ENCODE measurements at places on chromosomes 2 and 18.

DNA sequence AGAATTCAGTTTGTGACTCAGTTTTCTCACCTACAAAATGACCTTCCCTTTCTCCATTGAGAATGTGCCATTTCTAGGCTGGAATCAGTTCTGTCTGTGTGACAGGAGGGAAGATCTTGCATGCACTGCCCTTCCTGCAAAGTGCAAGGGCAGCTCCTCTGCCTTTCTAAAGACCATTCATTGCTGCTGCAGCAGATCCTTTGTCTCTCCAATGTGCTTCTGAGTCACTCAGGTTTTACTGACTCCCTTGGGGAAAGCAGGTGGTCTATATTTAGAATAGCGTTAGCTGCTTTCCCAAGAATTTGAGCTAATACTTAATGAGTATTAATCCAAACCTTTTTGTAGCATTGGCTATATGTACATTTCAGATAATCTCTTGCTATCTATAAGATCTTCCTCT is 62.5 kb downstream of the DAW1 start:
- no peak for DNase-seq

GRCh38 chr2:215949991-215950404 is 63.4 kb downstream of the MREG start:
- no peak for DNase-seq

- no peak for DNase-seq
Measured at GRCh38 chr18:46536215-46536874, 120.7 kb downstream of the LOXHD1 start.

- no peak for DNase-seq
Measured at GRCh38 chr2:195642027-195642678, 14.9 kb upstream of the SLC39A10 start.

- DNase-seq, result peak; percentile 51
Measured at GRCh38 chr2:239814116-239814860, 210.9 kb downstream of the NDUFA10 start.

GRCh38 chr2:197626965-197627625 is 48.3 kb downstream of the RFTN2 start:
- no peak for DNase-seq

DNA sequence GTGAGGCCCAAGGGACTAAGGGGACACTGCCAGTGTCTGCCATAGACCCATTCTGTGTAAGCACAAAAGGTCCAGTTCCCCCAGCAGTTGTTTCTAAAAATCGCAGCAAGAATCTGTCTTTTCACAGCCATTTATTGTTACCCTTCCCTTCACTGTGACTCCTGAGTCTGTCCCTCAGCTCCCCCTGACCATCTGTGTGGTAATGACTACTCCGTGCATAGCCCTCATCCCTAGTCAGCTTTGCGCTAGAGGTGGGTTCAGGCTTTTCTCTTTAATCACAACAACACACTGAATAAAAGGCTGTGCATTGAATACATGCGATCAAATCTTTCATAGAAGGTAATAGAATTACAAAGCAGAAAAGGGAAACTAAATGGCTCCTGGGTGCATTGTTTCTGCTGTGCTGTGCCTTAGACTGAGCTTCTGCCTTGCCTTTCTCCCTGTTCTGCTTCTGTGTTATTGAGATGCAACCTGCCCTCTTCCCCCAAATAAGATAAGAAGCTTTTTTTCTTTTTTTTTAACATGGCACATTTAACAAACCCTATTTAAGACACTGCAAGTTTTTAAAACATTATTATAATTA is 836.0 kb upstream of the CDH2 start:
- DNase-seq, result no peak

DNA sequence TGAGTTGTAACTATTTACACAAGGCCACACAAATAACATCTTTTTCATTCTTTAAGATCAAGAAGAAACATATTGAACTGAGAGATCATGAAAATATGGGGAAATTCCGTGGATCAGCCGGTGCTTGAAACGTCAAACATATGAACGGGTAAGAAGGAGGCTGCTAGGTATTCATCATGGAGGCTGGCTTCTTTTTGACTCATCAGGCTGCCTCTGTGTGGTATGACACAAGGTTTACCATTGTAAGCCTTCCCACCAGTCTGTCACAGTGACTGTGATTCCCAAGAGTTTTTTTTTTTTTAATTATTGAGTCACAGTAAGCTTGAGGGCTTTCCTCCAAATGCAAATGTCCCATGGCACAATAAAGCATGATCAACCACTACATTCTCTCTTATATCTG is 506.9 kb downstream of the BCL11A start:
- DNase-seq, result no peak

DNA sequence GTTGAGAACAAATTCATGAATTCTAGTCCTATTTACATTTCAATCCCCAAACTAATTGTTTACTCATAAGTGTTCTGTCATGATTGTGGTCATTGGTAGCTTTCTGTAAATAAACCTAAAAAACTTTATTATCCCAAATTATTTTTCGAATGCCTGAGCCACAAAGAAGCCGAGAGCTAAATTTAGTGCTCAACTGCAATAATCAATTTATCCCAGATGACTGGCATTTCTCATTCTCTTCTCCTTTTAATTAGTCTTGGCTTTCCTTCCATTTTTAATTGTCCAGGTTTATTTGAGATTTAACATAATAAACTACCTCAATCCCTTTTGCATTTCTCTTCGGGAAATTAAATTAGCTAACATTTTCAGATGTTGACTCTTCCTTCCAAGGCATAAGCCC is 308.3 kb downstream of the ALK start:
- no peak for DNase-seq

- DNase-seq, result no peak
Measured at GRCh38 chr2:185417111-185417510, 321.5 kb upstream of the FSIP2 start.

DNA sequence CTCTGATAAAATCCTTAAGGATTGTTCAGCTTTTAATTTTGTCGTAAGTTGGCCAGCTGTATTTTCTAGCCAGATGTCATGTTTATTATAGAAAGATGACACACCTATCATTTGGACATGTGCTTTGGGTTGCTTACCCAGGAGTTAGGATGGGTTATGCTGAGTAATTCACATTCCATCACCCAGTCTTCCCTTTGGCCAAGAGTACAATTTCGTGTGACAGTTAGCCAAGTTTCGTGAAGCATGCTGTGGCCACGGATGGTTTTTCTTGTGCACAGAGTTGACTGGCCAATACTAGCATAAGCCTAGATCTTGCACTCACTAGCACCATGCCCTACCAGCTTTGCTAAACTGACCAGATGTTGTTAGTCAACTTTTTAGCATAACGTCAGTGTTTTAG is 5.8 kb downstream of the MAPRE3 start:
- DNase-seq, result no peak

DNA sequence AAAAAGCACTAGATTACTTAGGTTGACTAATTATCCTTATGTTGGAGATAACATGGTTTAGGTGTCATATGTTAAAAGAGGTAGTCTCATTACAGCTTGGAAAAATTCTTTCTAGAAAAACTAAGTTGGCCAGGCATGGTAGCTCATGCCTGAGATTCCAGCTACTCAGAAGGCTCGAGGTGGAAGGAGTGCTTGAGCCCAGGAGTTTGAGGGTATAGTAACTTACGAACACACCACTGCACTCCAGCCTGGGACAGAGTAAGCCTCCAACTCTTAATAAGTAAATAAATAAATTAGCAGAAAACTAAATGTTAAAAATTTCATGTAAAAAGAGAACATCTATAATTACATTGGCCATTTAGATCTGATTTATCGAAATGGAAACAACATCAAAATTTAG is 177.2 kb downstream of the NR4A2 start:
- DNase-seq, result no peak

DNA sequence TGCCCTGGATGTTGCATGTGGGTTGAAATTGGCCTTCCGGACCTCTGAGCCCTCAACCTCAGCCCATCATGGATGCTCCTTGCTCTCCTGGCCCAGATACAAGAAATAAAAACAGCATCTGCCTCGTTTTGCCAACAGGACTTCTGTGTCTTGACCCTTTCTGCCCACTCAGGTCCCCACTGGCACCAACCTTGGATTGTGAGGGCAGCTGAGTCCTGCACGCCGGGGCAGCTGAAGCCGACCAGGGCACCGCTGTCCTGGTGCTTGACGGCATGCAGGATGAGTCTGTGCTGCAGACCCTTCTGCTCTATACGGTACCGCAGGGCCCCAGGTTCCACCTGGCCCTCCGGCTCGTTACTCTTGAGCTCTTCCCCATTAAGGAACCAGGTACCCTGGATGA is 4.7 kb downstream of the OBSL1 start:
- DNase-seq, result no peak

DNA sequence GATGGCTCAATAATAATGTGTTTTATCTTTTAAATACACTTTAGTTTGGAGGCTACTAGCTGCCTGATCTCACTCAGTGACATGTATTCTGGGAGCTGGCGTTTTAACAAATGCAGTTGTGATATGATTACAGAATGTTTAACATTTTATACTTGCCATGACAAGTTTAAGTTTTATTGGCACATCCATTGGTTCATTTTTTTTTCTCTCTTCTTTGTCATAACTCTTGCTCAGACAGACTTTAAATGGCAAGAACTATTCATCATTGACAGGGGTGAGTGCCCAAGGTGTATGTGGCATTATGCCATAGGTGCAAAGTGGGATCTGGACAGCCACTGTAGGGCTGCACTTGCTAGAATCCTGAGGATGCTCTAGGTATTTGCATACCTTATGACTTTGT is 72.1 kb upstream of the MYL1 start:
- DNase-seq, result no peak

GRCh38 chr18:500632-501405 is at the start of gene COLEC12:
Gene COLEC12 (minus strand): TSS chr18:500701. CDS start chr18:500514, 187 bp downstream.
- peak; percentile 77 for DNase-seq

GRCh38 chr2:191030521-191031154 is 16.7 kb upstream of the STAT1 start:
- no peak for DNase-seq

DNA sequence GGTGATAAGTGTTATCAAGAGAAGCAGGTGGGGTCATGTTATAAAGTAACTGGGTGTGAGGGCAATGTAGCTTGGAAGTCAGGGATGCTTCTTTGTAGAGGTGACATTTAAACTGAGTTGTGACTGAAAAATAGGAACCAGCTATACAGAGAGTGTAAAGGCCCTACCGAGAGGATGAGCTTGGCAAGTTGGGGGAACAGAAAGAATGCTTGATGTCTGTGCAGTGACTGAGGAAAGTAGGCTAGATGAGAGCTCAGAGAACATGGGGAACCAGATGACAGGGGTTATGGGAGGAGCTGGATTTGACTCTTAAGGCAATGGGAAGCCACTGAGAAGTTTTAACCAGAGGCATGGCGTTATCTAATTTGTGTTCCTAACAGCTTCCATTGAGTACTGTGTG is 115.3 kb downstream of the DOCK10 start:
- DNase-seq, result no peak

DNA sequence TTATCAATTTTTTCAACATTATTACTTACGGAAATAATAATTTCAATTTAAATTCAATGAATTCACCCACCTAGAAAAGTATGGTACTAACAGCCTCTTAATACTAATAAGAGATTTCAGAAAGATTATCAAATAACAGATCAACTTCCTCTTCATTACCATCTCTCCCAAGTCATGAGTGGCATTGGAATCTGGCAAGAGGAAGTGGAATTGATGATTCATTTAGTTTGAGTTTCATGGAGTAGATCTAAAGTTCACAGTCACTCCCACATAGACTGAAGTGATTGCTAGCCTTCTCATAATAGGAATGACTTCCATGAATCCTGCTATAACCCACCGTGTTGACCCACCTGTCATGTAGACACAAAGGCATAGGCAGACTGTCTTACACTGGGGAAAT is 77.7 kb upstream of the WDR75 start:
- DNase-seq, result no peak

- no peak for DNase-seq
Measured at GRCh38 chr2:206988884-206989283, 49.6 kb downstream of the CPO start.

DNA sequence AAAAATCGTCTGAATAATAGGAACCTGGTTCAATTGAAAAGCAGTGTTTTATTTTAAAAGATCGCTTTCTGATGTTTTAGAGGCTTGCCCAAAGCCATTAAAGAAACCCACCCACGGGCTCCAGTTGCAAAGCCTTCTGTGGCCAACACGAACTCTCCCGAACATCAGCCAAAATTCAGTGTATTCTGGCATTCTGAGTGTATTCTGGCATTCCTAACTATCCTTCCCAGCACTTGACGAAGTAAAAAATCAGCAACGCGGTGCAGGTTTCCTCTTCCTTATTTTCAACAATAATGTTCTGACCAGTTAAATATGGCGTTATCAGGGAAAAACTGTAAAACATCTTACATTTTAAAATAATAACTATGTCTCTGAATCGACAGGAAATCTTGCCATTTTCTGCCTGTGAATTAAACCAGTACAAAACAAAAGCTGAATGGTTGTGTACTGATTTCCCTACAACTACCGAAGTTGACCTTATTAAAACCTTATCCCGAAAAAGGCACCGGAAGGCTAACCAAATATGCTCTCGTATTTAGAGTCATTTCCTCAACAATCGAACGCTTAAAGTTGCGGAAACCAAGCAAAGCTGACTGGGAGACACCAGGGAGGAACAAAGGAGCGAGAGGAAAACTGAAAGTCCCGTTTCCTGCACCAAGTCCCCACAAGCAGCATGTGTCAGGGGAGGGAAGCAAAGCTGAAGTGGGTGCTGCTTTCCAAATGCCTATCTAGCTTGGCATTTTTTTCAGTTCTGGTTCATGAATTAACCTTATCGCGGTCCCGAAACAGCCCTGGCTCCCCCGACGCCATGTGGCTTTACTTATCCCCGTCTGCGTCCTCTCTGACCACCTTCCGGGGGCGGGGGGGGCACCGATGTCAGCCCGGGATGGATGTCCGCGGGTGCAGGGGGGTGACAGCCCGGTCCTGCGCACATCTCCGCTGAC is 44.3 kb downstream of the ZNF516 start:
- peak; percentile 79 for DNase-seq

GRCh38 chr18:3689091-3689490 is 239.1 kb downstream of the TGIF1 start:
- no peak for DNase-seq

GRCh38 chr2:147449323-147449991 is 395.4 kb upstream of the ACVR2A start:
- no peak for DNase-seq

DNA sequence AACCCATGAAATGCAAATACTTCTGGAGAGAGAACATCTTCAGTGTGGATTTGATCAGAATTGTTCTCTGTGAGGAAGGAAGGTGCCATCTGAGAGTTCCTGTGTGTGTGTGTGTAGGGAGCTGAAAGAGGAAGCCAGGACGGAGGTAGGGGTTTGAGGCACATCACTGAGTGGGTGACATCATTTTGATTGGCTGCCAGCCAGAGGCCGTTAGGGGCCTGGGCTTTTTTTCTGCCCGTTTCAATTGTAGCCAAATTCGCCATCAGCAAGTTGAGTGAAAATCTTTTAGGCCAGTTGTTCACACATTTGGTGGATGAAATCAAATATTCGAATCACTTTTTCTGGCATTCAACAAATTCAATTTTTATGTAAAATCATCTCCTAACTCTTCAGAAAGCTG is 48.9 kb downstream of the TSN start:
- DNase-seq, result peak; percentile 49

DNA sequence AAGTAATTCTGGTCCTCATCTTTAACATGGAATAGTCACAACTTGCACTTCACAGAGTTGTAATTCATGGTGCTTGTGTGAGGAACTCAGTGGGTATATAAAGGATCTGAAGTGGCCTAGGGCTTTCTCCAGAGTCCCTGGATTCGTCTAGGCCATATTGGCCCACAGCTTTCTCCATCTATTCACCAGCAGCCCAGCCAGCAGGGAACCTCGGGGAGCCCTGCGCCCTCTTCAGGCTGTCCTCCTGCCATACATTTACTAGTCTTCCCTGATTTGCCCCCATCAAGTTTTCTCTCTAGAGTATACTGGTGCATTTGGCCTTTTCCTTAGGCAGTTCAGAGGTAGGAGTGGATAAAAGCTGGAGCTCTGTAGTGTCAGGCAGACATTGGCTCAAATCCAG is 278.3 kb downstream of the MYCN start:
- DNase-seq, result peak; percentile 23

GRCh38 chr2:170885130-170885791 is 43.8 kb upstream of the GORASP2 start:
- no peak for DNase-seq
